Heart left ventricle (tissue), 16 donors: ENCODE measurements at places on chromosomes 4 and X. TPM values are rescaled to one million over a fixed set of nuclear protein-coding genes. Genes with fewer than 3 reads are reported as not detected.

GRCh38 chr4:55610381-55610780 is 18.3 kb upstream of the PDCL2 start:
- no peaks in the 10 kb centered on the region for H3K36me3 ChIP-seq
- no peak overlapping the region for H3K27ac ChIP-seq
- no peak for DNase-seq

- H3K27me3 ChIP-seq, result no peaks in the 10 kb centered on the region
- no peak overlapping the region for H3K27ac ChIP-seq
- no peaks in the 10 kb centered on the region for H3K4me1 ChIP-seq
Measured at GRCh38 chrX:65999029-65999562, 40.8 kb downstream of the VSIG4 start.

DNA sequence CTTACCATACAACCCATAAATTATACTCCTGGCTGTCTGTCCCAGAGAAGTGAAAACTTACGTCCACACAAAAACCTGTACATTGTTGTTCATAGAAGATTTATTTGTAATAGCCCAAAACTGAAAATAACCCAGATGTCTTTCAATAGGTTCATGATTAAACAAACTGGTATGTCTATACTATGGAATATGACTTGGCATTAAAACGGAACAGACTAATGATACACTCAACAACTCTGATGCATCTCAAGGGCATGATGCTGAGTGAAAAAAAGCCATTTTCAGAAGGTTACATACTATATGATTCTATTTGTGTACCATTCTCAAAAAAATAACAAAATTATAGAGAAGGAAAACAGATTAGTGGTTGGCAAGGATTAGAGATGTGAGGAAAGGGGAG is 11.6 kb upstream of the MND1 start:
- DNase-seq, result no peak
- H3K27ac ChIP-seq, result no peak overlapping the region
- no peaks in the 10 kb centered on the region for H3K27me3 ChIP-seq

- DNase-seq, result no peak
- peaks cover 5% of the 10 kb centered on the region for H3K4me1 ChIP-seq
- H3K4me3 ChIP-seq, result no peak overlapping the region
- H3K27ac ChIP-seq, result no peak overlapping the region
- H3K27me3 ChIP-seq, result no peaks in the 10 kb centered on the region
Measured at GRCh38 chr4:110518889-110519490, 43.0 kb downstream of the ENPEP start.

- DNase-seq, result no peak
- no peaks in the 10 kb centered on the region for H3K4me1 ChIP-seq
- H3K27me3 ChIP-seq, result no peaks in the 10 kb centered on the region
- no peaks in the 10 kb centered on the region for H3K36me3 ChIP-seq
- no peak overlapping the region for H3K4me3 ChIP-seq
- no peak overlapping the region for H3K27ac ChIP-seq
Measured at GRCh38 chrX:1106478-1107210, 105.8 kb downstream of the CRLF2 start.

DNA sequence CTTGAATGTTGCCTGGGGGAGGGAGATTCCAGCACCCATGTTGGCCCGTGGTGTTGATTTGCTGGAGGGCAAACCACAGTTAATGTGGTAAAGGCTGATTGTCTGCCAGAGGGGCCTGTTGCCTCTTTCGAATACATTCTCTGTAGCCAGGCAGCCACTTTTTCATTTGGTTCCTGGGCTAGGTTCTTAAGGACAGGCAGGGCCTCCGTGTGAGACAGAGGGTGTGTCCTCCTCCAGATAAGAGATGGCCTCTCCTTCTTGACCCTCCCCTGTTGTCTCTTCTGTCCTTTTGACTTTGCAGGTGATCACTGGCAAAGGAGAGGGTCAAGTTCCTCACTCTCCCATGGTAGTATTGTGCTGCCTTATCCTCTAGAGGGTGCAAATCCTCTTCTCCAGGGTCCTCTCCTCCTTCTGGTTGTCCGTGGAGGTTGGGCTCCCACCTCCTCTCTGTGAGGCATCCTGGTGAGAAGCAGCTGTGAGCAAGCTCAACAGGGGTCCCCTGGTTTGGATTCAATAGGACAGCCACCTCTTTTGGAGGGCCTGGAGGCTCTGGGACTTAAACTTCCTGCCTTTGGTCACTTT is 44.9 kb downstream of the ZNF182 start:
- no peak for DNase-seq
- H3K27me3 ChIP-seq, result no peaks in the 10 kb centered on the region
- H3K27ac ChIP-seq, result no peak overlapping the region
- no peaks in the 10 kb centered on the region for H3K4me1 ChIP-seq
- no peaks in the 10 kb centered on the region for H3K36me3 ChIP-seq

DNA sequence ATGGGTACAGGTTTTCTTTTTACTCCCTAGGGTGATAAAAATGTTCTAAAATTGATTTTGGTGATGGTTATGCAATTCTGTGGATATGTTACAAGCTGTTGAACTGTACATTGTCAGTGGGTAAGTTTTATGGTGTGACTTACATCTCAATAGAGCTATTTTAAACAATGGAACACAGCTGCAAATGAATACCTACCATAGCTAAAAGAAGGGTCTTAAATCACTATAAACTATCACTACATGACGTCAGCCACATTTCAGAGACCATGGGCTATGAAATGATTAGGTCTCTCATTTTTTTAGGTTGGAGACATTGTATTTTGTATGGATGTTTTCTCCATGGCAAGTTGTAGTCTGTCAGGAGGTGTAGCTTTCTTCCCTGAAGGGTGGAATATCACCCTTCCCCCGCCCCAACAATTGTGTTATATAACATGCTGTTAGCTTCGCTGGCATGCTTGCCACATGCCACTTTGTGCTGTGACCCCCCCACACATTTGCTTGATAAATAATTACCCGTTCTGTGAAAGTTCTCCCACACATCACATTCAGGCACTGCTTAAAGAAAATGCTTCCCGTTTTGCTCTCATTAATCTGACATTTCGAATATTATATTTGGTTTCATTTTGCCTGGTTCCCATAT is 159.7 kb downstream of the ARHGAP10 start:
- no peak for DNase-seq
- no peaks in the 10 kb centered on the region for H3K27me3 ChIP-seq
- no peak overlapping the region for H3K27ac ChIP-seq
- peaks cover 9% of the 10 kb centered on the region for H3K4me1 ChIP-seq
- no peak overlapping the region for H3K4me3 ChIP-seq

- no peak for DNase-seq
- no peaks in the 10 kb centered on the region for H3K27me3 ChIP-seq
- no peak overlapping the region for H3K4me3 ChIP-seq
Measured at GRCh38 chr4:147198411-147199051, 252.9 kb upstream of the TTC29 start.

DNA sequence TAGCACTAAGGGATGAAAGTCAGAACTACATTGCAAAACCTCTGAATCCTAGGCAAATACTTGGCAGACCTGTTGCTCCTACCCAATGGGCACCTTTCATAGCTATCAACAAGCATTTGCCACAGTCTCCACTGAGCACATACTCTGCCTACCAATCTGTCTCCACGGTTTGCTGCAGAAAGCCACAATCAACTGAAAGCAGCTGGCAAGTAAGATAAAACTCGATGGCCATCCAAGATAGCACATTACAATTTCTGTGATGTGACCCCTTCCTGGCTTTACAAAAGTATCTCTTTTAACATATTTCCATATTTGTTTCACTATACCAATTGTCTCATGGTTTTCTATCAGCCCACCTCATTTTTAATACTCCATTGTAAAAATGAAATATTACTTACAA is 1060.5 kb upstream of the INTU start:
- no peaks in the 10 kb centered on the region for H3K27me3 ChIP-seq
- no peak overlapping the region for H3K4me3 ChIP-seq
- no peak for DNase-seq
- no peaks in the 10 kb centered on the region for H3K36me3 ChIP-seq

GRCh38 chr4:26127851-26128337 is 192.9 kb upstream of the RBPJ start:
- H3K27ac ChIP-seq, result no peak overlapping the region
- no peak overlapping the region for H3K4me3 ChIP-seq
- no peaks in the 10 kb centered on the region for H3K27me3 ChIP-seq
- DNase-seq, result no peak
- no peaks in the 10 kb centered on the region for H3K36me3 ChIP-seq
- H3K4me1 ChIP-seq, result no peaks in the 10 kb centered on the region

The MAML3 gene
- total RNA-seq, result 5.3 TPM

The TBCK gene
- total RNA-seq, result 16.9 TPM

The LRIT3 gene
- total RNA-seq, result not detected
